Sigmoid colon (tissue), 7 donors: ENCODE measurements at places on chromosomes 11 and 22. TPM values are rescaled to one million over a fixed set of nuclear protein-coding genes. Genes with fewer than 3 reads are reported as not detected.
A peak's percentile ranks its signal among the peaks of the same experiment; 100 is the strongest.

MFNG gene
- 15.3 TPM for total RNA-seq

MS4A10 gene
- not detected for total RNA-seq

PANX2 gene
- 0.27 TPM for total RNA-seq

FJX1 gene
- total RNA-seq: 1.9 TPM

RAB39A gene
- total RNA-seq: 1.1 TPM

MUC6 gene
- total RNA-seq: not detected

APOA4 gene
- total RNA-seq: not detected

CNIH2 gene
- total RNA-seq: 1.7 TPM

DNA sequence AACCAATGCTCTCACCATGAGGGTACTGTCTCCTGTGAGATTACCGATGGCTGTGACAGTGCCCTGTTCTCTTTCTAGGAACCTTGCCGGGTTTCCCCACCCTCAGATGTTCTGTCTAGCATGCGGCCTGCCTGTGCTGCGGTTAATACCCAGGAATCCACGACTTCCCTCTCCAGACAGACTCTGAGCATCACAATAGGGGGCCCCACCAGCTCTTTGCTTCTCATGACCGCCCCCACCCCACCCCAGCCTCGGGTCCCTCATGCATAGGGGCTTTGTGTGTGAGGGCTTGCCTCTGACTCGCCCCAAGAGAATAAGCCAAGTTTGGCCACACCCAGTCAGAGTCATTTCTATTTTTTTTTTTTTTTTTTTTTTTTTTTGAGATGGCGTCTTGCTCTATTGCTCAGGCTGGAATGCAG is 10.3 kb downstream of the PARVG start:
- H3K27ac ChIP-seq: no peak overlapping the region
- H3K4me1 ChIP-seq: peaks cover 4% of the 10 kb centered on the region
- DNase-seq: peak; percentile 57
- no peaks in the 10 kb centered on the region for H3K36me3 ChIP-seq
- no peaks in the 10 kb centered on the region for H3K27me3 ChIP-seq

DNA sequence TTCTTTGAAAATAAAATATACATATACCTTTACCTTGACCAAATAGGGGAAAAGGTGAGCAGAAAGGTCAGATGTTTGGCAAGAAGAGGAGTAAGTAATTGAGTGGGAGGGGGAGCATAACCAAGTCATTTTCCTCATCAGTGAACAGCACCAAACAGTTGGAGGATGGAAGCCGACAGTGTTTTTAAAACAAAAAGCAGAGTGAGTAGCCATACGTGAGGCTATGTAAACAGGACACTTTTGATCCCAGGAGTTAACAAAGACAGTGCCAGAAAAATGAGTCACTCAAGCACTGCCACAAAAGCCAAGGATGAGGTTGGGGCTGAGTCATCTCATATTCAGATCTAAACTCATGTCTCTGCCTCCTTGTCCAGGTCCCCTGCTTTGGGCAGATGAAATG is 734.7 kb downstream of the KCNA4 start:
- H3K27me3 ChIP-seq: no peaks in the 10 kb centered on the region
- no peak overlapping the region for H3K4me3 ChIP-seq
- H3K4me1 ChIP-seq: peaks cover 15% of the 10 kb centered on the region
- no peaks in the 10 kb centered on the region for H3K36me3 ChIP-seq

DNA sequence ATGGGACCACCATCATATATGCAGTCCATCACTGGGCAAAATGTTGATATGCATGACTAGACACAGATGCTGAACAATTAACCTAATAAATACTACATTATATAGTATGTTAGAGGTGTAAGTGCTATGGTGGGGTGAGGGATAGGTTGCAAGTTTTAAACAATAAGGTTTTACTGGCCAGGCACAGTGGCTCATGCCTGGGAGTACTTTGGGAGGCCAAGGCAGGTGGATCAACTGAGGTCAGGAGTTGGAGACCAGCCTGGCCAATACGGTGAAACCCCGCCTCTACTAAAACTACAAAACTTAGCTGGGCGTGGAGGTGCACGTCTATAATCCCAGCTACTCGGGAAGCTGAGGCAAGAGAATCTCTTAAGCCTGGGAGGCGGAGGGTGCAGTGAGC is 28.1 kb downstream of the F2 start:
- H3K27me3 ChIP-seq: no peaks in the 10 kb centered on the region
- peaks cover 31% of the 10 kb centered on the region for H3K36me3 ChIP-seq
- DNase-seq: no peak
- H3K4me3 ChIP-seq: no peak overlapping the region
- no peak overlapping the region for H3K27ac ChIP-seq
- H3K4me1 ChIP-seq: no peaks in the 10 kb centered on the region

- H3K4me3 ChIP-seq: no peak overlapping the region
- H3K4me1 ChIP-seq: no peaks in the 10 kb centered on the region
- no peak for DNase-seq
- H3K27ac ChIP-seq: no peak overlapping the region
These were observed 23.3 kb upstream of the PHF21B start for GRCh38 chr22:45033136-45033535.

- no peaks in the 10 kb centered on the region for H3K4me1 ChIP-seq
- H3K4me3 ChIP-seq: no peak overlapping the region
These were observed 36.2 kb downstream of the CYTH4 start for GRCh38 chr22:37318364-37319109.

- no peak overlapping the region for H3K4me3 ChIP-seq
- H3K36me3 ChIP-seq: no peaks in the 10 kb centered on the region
- H3K27me3 ChIP-seq: no peaks in the 10 kb centered on the region
- no peak for DNase-seq
- no peak overlapping the region for H3K27ac ChIP-seq
- no peaks in the 10 kb centered on the region for H3K4me1 ChIP-seq
These were observed 3.3 kb upstream of the MMP10 start for GRCh38 chr11:102783720-102784119.

- H3K4me1 ChIP-seq: no peaks in the 10 kb centered on the region
- H3K4me3 ChIP-seq: no peak overlapping the region
- no peaks in the 10 kb centered on the region for H3K36me3 ChIP-seq
- DNase-seq: no peak
- H3K27me3 ChIP-seq: no peaks in the 10 kb centered on the region
These were observed 80.4 kb downstream of the BDNF start for GRCh38 chr11:27619763-27620335.

GRCh38 chr11:85626496-85626895 is 648 bp downstream of the DLG2 start:
- H3K4me1 ChIP-seq: peaks cover 30% of the 10 kb centered on the region
- H3K4me3 ChIP-seq: peak overlapping the region; percentile 59
- DNase-seq: peak; percentile 69
- H3K36me3 ChIP-seq: peaks cover 9% of the 10 kb centered on the region

DNA sequence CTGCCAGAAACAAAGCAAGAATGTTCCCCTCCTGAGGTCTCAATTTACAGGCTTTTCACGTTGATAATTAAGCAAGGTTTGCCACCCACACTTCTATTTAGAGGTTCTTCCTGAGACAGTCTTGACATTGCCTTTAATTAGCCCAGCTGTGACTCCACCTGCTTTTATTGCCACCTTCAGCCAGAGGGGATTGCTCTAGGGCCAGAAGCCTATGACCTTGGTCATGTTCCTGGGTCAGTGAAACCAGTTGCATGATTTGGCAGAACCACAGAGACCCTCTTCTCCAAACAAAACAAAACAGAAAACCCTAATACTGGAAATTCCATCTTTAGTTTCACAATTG is 89.8 kb downstream of the APIP start:
- no peak for DNase-seq

- no peaks in the 10 kb centered on the region for H3K36me3 ChIP-seq
- no peak overlapping the region for H3K4me3 ChIP-seq
- H3K27me3 ChIP-seq: no peaks in the 10 kb centered on the region
- no peaks in the 10 kb centered on the region for H3K4me1 ChIP-seq
- DNase-seq: no peak
These were observed 60.0 kb downstream of the BARX2 start for GRCh38 chr11:129435499-129436245.

- H3K36me3 ChIP-seq: no peaks in the 10 kb centered on the region
- H3K27ac ChIP-seq: peak overlapping the region; percentile 83
- peaks cover 13% of the 10 kb centered on the region for H3K4me1 ChIP-seq
- no peak for DNase-seq
- peak overlapping the region; percentile 96 for H3K4me3 ChIP-seq
These were observed 717 bp upstream of the ZNF202 start for GRCh38 chr11:123742031-123742723.

GRCh38 chr11:36713715-36714114 is 115.7 kb upstream of the RAG2 start:
- DNase-seq: no peak
- H3K4me1 ChIP-seq: no peaks in the 10 kb centered on the region
- no peaks in the 10 kb centered on the region for H3K27me3 ChIP-seq
- no peak overlapping the region for H3K27ac ChIP-seq

DNA sequence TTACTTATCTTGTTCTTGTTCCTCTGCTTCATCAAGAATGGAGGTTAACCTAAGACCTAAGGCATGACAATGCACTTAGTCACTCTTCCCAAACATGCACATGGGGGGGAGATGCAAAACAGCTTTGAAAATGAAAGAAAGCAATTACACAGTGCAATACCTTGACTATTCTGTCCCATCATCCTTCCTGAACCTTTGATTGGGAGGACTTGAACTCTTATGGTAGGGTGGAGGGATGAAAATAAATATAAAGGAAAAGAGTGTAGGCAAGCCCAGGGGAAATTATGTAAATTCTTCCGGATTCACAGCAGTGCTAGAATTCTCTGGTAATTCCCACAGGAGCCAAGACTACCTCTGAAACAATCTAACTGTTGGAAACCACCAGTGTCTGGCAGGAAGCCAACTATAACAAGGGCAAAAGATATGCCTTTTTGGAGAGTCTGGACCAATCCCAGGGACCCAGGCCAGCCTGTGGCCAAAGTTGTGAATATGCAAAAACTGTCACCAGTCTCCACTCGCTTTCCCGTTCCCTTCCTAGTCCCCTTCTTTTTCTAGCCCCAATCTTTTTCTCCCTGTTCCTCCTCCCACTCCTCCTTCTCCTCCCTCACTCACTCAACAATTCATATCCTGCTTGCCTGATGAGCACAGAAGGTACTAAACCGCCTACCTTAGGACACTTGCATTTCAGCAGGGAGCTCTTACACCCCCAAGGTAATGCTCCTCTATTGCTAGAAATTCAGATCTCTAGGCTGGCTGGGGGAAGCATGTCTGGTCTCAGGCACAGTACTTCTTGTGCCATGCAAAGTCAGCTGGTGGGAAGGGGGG is 2.5 kb upstream of the RCN1 start:
- H3K27ac ChIP-seq: peak overlapping the region; percentile 8
- H3K27me3 ChIP-seq: no peaks in the 10 kb centered on the region
- no peak overlapping the region for H3K4me3 ChIP-seq
- no peak for DNase-seq
- peaks cover 20% of the 10 kb centered on the region for H3K4me1 ChIP-seq

GRCh38 chr11:46112961-46113607 is 8.2 kb downstream of the PHF21A start:
- H3K4me3 ChIP-seq: no peak overlapping the region
- H3K27ac ChIP-seq: no peak overlapping the region
- peaks cover 36% of the 10 kb centered on the region for H3K4me1 ChIP-seq

GRCh38 chr11:65506772-65507505 is 8.1 kb downstream of the MALAT1 start:
- DNase-seq: peak; percentile 85
- peak overlapping the region; percentile 100 for H3K27ac ChIP-seq
- peak overlapping the region; percentile 73 for H3K4me3 ChIP-seq
- H3K27me3 ChIP-seq: no peaks in the 10 kb centered on the region

DNA sequence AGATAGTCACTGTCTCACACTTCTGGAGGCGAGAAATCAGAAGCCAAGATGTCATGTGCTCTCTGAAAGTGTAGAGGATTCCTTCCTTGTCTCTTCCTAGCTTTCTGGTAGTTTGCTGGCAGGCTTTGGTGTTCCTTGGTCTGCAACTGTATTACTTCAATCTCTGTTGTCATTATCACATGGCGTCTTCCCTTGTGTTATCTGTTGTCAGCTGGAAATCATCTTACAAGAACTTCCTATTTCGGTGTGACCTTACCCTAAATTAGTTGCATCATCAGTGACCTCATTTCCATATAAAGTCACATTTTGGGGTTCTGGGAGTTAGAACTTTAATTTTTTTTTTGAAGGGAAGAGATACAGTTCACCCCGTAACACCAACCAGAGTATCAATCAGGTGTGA is 3.3 kb upstream of the LIN7C start:
- no peaks in the 10 kb centered on the region for H3K27me3 ChIP-seq
- H3K4me1 ChIP-seq: no peaks in the 10 kb centered on the region
- H3K27ac ChIP-seq: no peak overlapping the region
- DNase-seq: no peak

DNA sequence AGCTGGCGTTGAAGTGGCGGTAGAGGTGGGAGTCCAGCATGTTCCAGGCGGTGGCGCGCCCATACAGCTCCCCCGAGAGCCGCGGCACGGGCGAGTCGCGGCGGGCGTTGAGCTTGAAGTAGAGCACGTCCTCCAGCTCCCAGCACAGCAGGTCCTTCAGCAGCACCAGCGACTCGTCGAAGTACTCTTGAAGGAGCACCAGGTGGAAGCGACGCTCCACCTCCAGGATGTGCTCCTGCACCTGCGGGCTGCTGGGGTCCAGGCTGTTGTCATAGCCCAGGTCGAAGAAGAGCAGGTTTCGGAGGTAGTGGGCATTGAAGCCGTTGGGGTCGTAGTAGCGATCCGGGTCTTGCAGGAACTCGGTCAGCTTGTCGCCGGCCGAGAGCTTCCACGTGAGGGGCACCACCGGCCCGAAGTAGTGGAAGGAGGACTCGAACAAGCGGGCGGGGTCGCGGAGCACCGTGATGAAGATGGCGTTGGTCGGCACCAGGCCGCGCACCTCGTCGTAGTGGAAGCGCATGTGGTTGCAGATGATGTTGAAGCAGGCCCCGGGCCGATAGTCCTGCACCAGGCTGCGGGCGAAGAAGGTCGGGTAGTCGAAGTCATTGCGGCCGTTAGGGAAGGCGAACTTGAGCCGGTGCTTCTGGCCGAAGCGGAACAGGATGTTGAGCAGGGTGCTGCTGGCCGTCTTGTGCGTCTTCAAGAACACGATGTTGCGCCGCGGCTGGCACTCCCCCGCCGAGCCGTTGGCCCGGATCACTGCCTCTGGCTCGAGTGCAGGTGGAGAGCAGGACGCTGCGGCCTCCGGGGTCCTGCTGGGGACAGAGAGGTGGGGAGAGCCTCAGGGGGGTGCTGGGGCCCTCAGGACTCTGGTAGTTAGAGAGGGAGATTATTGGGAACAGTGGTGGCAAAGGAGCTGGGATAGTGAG is 9.0 kb upstream of the SEC14L6 start:
- H3K4me1 ChIP-seq: no peaks in the 10 kb centered on the region
- H3K36me3 ChIP-seq: no peaks in the 10 kb centered on the region
- no peak overlapping the region for H3K27ac ChIP-seq
- no peak for DNase-seq
- H3K27me3 ChIP-seq: no peaks in the 10 kb centered on the region

GRCh38 chr11:74754507-74755252 is 6.0 kb downstream of the RNF169 start:
- no peaks in the 10 kb centered on the region for H3K27me3 ChIP-seq
- no peak overlapping the region for H3K27ac ChIP-seq
- no peaks in the 10 kb centered on the region for H3K36me3 ChIP-seq
- DNase-seq: no peak
- H3K4me3 ChIP-seq: no peak overlapping the region
